ENCODE measurements at places on chromosomes 11 and 22.

DNA sequence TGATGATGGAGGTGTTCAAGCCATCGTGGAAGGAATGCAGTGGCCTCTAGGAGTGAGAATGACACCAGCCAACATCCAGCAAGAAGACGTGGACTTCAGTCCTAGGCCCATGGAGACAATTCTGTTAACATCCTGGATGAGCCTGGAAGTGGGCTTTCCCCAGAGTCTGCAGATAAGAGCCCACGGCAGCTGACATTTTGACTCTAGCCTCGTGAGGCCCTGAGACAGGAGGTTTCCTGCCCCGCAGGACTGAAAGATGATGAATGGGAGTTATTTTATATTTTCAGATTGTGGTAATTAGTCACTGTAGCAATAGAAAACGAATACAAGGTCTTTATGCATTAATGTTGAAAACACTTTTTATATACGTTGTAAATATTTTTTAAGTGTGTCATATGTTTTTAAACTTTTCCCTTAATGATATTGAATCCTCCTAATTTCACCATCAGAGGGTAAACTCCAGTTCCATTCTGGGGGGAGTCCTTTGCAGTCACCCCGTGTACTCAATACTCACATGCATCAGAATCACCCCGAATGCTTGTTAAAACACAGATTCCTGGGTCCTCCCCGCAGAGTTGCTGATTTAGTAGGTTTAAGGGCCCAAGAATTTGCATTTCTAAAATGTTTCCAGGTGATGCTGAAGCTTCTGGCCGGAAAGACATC is 570 bp upstream of the TPCN2 start:
- DNase-seq = no peak

DNA sequence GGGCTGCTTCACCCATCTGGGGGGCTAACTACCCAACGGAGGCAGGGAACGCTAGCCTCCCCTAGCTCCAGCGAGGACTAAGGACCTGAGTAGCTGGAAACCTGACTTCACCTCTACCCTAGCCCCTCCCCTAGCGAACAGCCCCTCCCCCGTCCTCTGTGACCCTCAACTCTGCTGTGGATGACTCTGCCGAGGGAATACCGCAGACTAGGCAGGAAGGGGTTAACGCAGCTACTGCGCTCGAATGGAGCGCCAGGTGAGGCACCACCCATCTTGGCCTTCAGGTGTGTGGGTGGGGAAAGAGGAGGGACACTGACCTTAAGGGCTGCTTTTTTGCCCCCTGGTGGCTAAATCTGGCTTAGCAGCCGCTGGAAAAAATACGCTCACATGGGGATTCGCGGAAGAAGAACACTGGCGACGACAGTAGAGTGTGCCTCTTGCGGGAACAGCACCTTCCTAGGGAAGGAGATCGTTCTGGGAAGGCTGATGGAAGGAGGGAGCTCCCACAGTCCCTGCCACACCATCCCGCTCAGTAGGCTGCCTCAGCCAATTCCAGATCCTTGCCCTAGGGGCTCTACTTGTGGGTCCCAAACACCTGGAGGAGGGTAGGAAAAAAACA is 4.5 kb upstream of the BCL9L start:
- DNase-seq = peak; percentile 82

GRCh38 chr22:45476814-45477213 is 25.9 kb upstream of the FBLN1 start:
- no peak for DNase-seq

DNA sequence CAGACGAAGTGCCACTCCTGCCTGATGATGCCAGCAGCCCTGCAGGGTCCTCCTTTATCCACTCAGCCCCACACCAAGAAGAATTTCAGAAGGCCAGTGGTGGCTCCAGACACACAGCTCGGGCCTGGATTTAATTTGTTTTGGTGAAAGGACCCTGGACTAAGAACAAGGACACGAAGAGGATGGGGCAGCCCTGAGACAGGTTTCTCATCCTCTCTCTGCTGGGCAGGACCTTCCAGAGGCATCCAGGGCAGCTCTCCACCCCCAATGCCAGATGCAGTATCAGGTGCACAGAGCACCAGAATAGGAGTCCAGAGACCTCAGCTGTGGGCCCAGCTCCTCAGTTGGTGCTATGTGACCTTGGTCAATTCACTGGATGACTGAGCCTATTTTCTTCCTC is 72.0 kb downstream of the TRIM29 start:
- no peak for DNase-seq

GRCh38 chr11:102781676-102782075 is 1.2 kb upstream of the MMP10 start:
- DNase-seq = no peak

DNA sequence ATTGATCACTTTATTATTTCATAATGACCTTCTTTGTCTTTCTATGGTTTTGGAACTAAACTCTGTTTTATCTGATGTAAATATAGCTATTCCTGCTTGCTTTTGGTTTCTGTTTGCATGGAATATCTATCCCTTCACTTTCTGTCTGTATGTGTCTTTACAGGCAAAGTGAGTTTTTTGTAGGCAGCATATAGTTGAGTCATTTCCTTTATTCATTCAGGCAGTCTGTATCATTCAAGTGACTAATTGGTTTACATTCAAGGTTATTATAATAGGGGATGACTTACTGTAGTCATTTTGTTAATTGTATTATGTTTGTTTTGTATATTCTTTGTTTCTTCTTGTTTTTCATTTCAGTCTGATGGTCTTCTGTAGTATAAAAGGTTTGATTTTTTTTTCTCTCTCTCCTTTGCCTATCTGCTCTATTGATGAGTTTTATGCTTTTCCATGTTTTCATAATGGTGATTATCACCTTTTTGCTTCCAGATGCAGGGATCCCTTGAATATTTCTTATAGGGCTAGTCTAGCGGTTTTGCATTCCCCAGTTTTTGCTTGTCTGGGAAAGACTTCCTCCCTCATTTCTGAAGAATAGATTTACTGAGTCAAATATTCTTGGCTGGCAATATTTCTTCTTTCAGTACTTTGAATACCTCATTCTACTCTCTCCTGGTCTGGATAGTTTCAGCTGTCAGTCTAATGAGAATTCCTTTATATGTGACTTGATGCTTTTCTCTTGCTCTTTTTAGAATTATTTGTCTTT is 50.4 kb downstream of the GDPD4 start:
- DNase-seq = no peak

GRCh38 chr11:12704049-12704448 is 29.8 kb downstream of the TEAD1 start:
- DNase-seq = peak; percentile 69

DNA sequence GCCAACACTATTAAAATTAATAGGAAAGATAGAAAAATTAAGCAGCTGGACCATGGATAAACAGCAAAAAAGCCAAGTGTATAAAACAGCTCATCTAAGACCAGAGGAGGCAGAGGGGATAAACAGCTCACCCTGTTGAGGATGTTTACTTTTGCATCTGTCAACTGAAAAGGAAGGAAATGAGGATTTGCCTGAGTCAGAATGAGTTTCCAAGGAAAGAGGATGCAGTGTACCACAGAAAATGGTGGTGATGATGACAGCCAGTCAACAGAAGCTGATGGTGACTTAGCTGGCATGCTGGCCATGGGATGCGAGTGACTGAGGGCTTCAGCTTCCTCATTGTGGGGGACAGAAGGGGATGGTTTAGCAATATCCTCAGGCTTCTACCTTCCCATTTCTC is 183.5 kb downstream of the KIRREL3 start:
- no peak for DNase-seq

GRCh38 chr22:28627791-28628190 is 51.8 kb downstream of the TTC28 start:
- DNase-seq = no peak

DNA sequence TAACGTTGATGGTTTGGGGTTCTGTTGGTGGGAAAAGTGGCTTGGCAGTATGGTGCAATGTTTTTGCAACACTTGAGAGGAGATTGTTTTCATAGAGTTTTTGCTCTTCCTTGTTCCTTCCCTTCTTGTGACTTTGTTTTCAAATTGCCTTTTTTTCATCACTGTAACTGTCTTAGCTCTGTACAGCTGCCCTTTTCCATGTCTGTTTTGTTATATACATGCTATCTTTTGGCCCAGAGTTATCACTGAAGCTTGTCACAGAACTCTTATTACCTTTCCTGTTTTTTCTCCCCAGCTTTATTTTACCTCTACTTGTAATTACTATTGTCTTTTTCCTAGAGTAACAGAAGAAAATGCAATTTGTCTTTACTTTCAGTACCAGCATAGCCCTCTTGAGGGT is 154.1 kb downstream of the DDX10 start:
- DNase-seq = no peak

DNA sequence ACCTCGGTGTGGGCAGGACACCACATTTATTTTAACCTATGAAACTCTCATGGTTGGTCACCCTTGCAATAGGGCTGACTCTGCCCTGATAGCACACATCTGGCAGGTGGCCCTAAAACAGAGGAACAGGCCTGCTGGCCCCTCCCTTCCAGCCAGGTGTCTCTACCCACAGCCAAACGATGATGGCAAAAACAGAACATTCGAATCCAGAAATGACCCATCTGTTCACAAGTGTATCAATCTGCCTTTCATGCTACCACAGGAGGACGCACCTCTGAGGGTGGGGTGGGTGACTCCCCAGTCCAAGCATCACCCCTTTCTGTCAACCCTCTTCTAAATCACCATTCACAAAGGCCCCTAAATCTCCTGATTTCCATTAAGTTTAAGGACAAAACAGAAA is 118.1 kb downstream of the ETS1 start:
- DNase-seq = no peak

DNA sequence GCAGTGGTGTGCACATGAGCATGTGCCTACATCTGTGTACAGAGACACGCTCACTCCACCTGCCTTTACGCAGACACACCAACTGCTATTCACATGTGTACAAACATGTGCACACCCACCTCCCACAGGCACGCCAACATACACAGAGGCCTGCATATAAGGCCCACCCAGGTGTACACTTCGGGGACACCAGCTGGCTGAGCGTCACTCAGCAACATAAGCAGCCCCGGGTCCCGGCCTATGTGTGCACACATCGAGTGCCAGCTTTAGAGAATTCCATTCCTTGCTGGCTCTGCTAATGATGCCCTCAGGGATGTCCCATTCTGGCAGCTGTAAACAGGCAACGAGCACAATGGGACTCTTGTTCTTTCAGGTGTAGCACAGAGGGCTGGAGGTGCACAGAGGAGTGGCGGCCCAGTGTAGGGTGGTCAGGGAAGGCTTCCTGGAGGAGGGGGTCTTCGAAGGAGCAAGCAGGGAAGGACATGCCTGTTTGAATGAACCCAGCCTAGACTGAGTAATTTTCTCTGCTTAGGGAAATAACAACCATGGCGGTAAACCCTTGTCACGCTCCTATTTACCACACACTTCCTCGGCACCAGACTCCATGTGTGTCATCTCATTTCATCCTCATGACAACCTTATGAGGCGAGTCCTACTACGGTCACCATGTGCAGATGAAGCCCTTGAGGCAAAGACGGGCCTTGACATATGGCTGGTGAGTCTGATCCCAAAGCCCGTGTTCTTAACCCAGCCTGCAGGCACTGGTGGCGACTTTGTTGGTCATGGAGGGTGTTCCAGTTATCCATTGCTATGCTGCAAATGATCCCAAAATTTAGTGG is 35.1 kb downstream of the RPL3 start:
- peak; percentile 55 for DNase-seq

- DNase-seq = no peak
Observed at GRCh38 chr11:17443423-17443822, 33.2 kb downstream of the ABCC8 start.

Data from T47D (cell line).